Activated T-helper 2 cell treated with anti-CD3 and anti-CD28 coated beads, Interferon-gamma antibody, Interleukin-2, Interleukin-4, amounts not matched to agents 10 μg/mL and 5 μg/mL and 100 μg/mL, durations not matched to agents 14 hours and 24 hours and 36 hours (primary cell): ENCODE measurements at places on chromosomes 6 and 20.

GRCh38 chr6:340991-341827 lies 48.9 kb downstream of the DUSP22 start:
- no peak for DNase-seq

DNA sequence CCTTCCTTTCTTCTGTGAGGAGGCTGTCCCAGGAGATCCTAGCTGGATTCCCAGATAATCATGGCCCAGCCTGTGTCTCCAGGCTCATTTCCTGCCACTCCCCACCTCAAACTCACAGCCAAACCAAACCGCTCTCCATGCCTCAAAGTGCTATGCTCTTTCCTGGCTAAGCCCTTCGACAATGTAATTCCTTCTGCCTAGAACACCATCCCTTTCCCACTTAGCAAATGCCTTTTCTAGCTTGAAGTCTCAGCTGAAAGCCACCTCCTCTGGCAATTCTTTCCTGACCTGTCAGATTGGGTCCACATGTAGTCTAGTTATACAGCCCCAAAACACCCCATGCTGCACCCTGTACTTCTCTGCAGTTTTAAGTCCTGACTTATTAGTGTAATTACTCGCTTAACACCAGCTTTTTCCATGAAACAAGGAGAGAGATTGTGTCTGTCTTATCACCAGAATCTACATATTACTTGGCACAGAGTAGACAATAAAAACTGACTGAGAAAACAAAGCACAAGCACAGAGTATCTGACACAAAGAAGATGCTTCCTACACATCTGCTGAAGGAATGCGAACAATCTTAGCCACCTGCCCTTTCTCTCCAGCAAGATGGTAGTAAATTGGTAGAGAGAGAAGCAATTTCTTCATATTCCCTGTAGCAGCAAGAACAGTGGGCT lies 5.4 kb downstream of the TRIM26 start:
- no peak for DNase-seq

DNA sequence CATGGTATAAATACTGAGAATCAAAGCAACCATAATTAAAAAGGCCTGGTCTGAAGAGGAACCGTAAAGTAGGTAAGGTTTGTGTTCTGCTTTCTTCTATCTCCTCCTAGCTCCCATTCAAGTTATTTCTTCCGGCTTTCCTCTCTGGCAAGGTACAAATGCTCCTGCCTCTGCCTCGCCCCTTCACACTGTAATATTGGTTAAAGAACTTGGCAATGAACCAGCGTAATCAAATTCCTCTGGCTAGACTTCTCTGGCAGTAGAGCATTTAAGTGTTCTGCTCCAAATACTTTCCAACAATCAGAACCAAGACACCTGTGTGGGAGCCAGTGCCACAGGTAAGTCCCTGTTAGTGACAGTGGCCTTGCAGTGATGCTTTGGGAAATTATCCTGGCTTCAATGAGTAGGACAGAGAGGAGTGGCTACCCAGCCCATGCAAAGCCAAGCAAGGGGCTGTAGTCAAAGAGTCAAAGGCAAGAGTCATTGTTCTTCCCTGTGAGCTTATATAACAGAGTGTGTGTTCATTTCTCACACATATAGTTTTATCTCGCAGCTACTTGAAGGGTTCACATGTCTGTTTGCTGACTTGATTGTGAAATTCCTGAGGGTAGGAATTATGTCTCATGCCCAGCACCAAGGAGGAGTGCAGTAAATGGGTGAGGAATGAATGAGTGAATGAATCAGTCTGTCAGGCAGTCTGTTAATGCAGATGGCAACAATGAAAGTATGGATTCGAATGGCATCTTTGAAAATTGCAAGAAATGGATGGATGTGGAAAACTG lies 329.3 kb downstream of the NRN1 start:
- DNase-seq, result no peak

GRCh38 chr6:36967301-36967700 lies 12.8 kb downstream of the PI16 start:
- no peak for DNase-seq

GRCh38 chr6:156419594-156419993 lies 357.6 kb upstream of the ARID1B start:
- DNase-seq, result no peak

DNA sequence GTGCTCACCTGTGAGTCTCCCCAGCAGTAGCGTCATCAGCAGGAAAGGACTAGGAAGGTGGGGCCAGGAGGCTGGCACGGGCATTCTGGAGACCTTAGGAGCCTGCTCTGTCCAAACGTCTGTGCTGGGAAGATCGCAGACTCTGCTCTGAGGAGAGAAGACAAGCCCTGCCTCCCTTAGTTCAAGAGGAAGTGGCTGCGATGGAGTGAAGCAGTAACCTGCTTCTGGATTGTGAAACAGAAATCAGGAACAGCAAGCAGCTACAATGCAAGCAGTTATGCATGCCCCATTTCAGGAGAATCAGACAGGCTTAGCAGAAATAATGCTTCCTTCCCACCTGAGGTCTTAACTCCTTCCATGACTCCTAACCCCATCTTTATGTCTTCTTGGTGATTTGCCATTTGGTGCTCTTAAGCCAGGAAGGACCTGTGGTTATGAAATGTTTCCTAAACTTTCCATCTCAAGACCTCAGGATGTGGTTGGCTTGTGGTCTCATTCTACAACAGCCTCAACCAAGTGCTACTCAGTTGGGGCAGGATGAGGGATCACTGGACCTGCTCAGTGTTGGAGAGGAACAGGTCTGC lies at the start of gene SIRPB1:
SIRPB1 (minus strand) TSS at position 149 of the 584 bp plus-strand sequence; CDS start at position 84, 65 bp downstream.
- no peak for DNase-seq

- DNase-seq, result no peak
Observed at GRCh38 chr20:57819291-57819690, 109.5 kb upstream of the PMEPA1 start.

DNA sequence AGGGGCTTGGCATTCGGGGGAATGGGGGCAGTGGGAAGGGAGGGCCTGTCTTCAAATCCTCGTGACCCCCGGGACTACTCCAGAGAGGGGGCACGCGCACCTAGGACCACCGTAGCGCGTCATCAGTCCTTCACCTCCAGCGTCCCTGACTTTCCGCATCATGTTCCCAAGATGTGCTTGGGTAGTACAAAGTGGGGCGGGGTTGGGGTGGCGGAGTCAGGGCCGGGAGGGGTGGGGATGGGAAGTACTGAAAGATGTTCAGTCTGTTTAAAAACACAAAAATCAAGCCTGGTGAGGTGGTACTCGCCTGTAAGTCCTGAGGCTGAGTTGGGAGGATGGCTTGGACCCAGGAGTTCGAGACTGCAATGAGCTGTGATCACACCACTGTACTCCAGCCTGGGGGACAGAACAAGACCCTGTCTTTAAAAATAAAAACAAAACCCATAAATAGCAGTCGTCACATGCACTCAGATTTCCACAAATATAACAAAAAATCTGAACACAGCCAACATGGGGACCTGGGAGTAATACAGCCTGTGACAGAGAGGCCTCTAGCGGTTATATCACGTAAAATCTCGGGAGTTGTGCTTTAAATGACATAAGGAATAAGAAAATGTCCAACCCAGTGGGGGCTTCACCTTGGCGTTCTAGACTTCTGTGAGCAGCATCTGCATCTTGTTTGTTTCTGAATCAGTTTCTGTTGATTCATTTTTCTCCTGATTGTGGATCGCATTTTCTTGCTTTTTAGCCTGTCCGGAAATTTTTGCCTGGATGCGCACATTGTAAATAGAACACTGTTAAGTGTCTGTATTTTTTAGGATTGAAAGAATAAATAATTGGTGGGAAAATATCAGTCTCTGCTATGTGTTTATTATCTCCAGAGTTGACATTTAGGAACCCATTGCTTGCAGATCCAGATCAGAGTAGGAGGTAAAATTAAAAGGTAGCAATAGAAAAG lies 698 bp upstream of the LRP11 start:
- no peak for DNase-seq

- no peak for DNase-seq
Observed at GRCh38 chr6:139117734-139118133, 17.1 kb upstream of the HECA start.

GRCh38 chr6:42933205-42933604 lies 3.9 kb downstream of the CNPY3 start:
- DNase-seq, result no peak

DNA sequence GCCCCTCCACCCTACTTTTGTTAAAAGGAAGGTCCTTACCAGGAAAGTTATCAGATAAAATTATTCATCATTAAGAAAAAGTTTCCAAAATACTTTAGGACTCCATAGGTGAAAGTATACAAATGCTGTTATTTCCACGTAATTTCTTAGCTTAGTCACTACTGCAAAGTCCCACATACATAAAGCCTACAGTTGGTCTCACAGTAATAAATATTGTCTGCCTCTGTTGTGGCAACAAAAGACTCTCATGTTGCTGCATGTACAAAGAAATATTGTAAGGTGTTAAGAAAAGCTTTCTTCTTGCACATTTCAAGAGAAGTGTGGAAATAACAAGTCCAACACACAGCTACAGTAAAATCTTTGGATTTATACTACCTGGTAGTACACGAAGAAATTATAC lies 102.4 kb upstream of the DST start:
- DNase-seq, result no peak

DNA sequence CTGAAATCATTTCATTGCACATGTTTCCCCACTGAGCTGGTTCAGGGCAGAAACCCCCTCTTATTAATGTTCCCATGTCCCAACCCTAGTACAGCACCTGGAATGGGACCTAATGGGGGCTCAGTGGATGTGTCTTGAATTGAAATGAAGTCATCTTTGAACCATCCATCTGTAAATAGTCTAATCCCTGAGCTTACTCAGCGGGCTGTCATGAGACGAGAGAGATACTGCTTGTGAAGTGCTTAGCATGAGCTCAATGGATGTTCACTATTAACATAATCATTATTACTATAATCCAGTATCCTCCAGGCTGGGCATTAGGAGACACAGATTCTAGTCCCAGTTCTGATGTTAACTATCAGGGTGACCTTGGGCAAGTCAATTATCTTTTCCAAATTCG lies 106.6 kb upstream of the LRFN2 start:
- DNase-seq, result no peak

GRCh38 chr6:151109869-151110575 lies 129.7 kb upstream of the AKAP12 start:
- DNase-seq, result no peak

DNA sequence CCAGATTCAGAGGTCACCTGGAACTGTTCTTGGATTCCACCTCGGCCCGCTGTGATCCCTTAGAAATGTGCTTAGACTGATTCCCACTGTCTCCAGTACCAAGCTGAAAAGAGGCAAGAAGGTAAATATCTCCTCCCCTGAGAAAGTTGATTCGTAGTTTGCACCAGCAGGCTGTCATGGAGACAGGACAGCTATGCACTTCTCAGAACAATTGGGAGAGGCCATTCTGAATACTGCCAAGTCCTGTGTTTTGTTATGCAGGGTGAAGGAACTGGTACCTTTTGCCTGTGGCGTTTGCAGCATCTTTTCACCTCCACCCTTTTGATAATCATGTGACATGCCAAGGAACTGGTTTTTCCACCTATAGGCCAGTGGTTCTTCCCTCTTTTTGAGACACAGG lies 58.2 kb upstream of the RNGTT start:
- DNase-seq, result no peak

- no peak for DNase-seq
Observed at GRCh38 chr6:113178349-113178748, 678.8 kb upstream of the MARCKS start.

DNA sequence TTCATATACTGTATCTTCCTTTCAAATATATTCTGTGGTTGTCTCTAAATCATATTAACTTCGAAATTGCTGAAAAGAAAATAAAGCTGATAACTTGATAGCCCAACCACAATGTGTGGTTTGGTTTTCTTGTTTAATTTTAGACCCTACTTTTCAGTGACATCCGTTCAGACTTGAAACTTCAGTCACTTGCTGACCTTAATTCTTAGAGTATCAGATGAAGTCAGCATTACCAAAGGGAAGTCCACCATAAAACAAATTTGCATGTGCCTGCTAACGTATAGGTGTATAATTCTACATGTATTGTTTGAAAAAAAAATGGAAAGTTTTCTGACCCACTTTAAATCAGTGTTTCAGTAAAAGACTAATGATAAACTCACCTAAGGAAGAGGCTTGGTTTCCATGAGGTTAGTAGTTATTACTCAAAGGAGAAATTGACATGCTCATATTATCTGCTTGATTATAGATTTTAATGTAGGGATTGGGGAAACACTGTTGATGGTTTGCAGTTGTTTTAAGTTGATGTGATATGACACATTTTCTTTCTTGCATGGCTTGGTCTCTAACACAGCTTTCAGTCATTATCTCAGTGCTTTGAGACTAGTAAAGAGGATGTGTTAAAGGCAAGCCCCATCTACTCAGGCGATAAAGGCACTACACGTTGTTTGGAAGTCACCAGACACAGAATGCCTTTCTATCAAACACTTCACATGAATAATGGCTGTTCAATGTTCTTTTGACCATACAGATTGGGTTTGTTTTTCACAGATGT lies 5.2 kb upstream of the IL17A start:
- DNase-seq, result no peak
